Naive thymus-derived CD4-positive, alpha-beta T cell (primary cell): ENCODE measurements at places on chromosomes 2 and 18. TPM values are rescaled to one million over a fixed set of nuclear protein-coding genes. Genes with fewer than 3 reads are reported as not detected.

DNA sequence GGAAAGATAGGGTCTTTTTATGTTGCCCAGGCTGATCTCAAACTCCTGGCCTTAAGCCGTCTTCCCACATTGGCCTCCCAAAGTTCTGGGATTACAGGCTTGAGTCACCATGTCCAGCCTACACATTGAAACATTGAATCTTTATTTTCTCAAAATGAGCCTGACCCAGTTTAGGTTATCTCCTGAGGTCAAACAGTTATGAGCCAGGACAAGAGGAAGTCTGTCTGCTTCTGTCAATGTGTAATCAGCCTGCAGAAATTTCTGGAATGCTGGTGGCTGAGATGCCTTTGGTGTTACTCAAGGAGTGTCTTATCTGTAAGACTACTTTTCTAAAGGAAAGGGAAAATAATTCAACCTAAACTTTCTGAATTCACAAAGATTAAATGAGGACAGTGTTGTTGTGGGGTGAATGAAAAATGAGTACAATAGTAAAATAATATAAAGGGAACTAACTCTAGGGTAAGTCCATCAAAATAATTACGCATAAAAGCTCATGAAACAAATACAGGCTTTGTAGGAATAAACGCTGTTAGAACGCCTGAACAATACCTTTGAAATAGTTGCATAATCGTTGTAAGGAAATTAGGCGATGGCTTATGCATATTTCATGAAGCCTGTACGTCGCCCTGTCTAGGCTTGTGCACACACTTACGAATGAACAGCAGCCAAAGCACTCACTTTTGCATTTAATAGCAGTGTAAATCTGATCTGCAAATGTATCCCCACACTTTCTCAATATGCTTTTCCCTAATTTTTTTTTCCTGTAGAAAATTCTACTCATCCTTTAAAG, 260.8 kb downstream of the RDH14 start:
- H3K4me1 ChIP-seq: no peaks in the 10 kb centered on the region
- no peaks in the 10 kb centered on the region for H3K27me3 ChIP-seq
- H3K4me3 ChIP-seq: no peak overlapping the region
- no peaks in the 10 kb centered on the region for H3K36me3 ChIP-seq

NAT8 gene
- not detected for total RNA-seq

DNA sequence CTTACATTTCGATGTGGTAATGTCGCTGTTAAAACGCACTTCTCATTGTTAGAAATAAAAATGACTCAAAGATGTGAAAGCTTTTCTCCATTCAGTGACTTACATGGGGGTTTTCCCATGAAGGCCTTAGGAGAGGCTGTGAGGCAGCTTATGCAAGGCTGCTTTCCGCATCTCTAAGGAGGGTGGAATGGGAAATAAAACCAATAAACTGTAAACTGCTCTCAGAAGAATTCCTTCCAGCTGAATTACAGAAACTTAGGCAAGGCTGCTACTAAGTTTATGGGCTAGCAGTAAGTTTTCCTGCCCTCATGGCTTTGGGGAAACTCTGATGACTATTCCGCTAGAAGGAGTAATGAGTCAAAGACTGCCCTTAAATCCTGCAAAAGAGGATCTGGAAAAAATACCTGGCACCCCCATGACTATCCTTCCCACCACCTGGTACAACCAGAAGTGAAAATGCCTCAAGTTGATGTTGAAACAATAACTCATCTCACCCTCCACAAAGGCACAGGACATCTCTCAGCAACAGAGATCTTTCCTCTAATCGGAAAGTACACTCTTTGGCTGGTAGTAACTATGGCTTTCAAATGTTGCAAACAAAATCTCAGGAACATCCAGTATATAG, 97.7 kb upstream of the SMAD7 start:
- H3K27me3 ChIP-seq: no peaks in the 10 kb centered on the region
- H3K27ac ChIP-seq: no peak overlapping the region
- H3K4me3 ChIP-seq: no peak overlapping the region
- peaks cover 6% of the 10 kb centered on the region for H3K36me3 ChIP-seq
- DNase-seq: no peak

TFCP2L1 gene
- total RNA-seq: not detected

- H3K36me3 ChIP-seq: no peaks in the 10 kb centered on the region
- H3K27ac ChIP-seq: no peak overlapping the region
- no peaks in the 10 kb centered on the region for H3K4me1 ChIP-seq
- no peaks in the 10 kb centered on the region for H3K27me3 ChIP-seq
- DNase-seq: no peak
Observed at GRCh38 chr2:226873826-226874225, 38.0 kb downstream of the RHBDD1 start.

- no peak for DNase-seq
- no peaks in the 10 kb centered on the region for H3K27me3 ChIP-seq
- peaks cover 16% of the 10 kb centered on the region for H3K36me3 ChIP-seq
Observed at GRCh38 chr2:10794876-10795275, 17.7 kb downstream of the PDIA6 start.

NYAP2 gene
- not detected in 2 replicates for total RNA-seq

DNA sequence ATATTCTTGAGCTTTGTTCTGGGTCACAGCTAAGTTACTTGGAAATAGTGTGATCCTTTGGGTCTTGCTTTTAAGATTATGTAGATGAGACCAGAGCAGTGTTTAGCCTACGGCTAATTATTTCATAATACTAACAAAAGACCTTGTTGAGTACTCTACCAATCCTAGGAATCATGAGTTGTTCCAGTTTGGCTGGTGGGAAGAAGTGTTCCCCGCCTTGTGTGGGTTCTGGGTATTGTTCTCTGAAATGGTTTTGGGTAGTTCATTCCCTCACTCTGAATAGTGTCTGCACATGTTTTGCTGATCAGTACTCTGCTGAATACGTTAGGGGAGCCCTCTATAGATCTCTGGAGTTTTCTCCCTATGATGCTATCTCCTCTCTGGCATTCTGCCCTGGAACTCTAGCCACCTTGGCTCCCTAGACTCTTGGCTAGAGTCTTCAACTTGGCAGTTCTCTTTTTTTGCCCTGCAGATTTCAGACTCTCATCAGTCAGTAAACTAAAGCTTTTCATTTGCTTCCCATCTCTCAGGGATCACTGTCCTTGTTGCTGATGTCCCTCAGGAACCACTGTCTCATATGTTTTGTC, 48.4 kb downstream of the NEMP2 start:
- peaks cover 10% of the 10 kb centered on the region for H3K4me1 ChIP-seq
- H3K27me3 ChIP-seq: no peaks in the 10 kb centered on the region
- H3K36me3 ChIP-seq: peaks cover 21% of the 10 kb centered on the region
- H3K4me3 ChIP-seq: no peak overlapping the region
- H3K27ac ChIP-seq: no peak overlapping the region

SH3BP4 gene
- 0.80 TPM for total RNA-seq

- no peak overlapping the region for H3K27ac ChIP-seq
- H3K4me1 ChIP-seq: no peaks in the 10 kb centered on the region
- no peak overlapping the region for H3K4me3 ChIP-seq
- DNase-seq: no peak
- no peaks in the 10 kb centered on the region for H3K27me3 ChIP-seq
Observed at GRCh38 chr2:162266460-162266760, 23.2 kb upstream of the FAP start.

DNA sequence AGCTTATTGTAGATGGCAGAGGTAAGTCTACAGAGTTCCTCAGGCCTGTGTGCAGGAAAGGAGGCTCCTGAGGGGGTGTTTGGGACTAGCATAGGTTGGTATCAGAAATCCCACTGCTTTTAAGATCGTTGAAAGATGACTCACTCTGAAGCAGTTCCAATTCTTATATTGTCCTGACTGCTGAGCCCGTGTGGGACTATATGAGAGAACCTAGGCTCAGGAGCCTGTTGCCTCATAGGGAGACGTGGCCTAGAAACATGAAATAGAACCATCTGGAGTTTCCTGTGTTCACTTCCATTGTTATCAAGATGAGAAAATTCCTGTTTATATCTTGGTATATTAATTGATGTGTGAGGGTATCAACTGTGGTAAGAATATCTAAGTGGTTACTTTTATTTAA, 5.7 kb downstream of the CCT7 start:
- peaks cover 14% of the 10 kb centered on the region for H3K36me3 ChIP-seq
- DNase-seq: no peak
- H3K4me1 ChIP-seq: peaks cover 11% of the 10 kb centered on the region
- no peaks in the 10 kb centered on the region for H3K27me3 ChIP-seq
- H3K4me3 ChIP-seq: no peak overlapping the region
